ENCODE measurements at places on chromosomes 5 and 9.

DNA sequence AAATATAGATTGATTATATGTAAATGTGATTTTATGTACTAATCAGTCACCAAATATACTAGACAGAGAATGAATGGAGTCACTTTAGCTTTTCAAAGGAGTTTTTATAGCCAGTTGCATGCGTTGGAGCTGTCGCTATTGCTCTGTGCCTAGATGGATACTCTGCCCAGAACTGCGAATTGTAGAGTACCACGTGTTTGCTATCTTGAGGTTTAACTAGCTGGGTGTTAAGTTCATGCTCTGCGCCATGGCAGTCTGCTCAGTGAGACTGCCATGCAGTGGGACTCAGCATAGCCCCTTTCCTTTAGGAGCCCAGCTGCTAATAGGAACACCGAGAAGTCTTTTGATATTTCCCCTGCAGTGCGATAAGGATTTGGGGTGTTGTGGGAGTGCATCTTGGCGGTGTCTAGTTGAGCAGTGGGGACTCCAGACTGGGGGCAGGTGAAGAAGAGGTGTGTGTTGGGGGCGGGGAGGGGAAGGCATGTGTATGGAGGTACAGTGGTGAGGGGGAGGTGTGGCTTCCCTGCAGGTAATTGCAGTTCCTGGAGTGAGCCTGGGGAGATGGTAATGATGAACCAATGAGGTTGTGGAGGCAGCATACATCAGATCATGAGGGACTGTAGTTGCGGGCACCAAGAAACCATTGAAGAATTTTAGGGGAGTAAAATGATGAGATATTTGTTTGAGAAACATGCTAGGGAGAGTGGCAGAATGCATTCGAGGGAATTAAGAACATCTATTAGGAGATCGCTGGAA lies 118.9 kb downstream of the TRIO start:
- DNase-seq: no peak

DNA sequence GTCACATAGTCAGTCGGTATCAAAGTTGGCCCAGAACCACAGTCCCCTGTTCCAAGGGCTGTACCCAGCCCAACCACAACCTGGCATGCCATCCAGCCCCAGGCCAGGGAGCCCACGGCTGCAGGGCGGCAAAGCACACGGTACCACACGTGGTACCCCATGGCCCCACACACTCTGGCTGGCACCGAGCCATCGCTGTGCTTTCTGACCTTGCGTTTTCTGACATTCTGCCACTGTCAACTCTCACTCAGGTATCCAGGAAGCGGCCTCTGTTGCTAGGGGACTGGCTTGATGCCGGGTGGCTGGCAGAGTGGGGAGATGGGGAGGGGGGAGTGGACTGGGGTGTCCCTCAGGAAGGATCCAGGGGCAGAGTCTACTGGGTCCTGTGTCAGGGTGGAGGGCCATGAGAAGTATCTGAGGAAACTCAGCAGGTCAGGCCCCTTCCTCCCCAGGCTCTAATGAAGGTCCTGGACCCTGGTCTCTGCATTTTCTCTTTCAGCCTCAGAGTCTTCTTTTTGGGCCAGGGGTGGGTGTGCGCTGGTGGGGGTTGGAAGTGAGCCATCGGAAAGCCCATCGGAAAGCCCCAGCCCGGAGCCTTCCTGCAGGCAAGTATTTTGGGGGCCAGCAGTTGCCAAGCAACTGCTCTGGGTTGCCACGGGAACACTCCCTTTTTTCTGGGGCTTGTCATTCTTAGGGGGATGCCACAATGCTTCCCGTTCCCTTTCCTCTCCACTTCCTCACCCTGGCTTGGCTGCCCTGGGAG lies 21.0 kb upstream of the RALGDS start:
- DNase-seq: peak; percentile 70

DNA sequence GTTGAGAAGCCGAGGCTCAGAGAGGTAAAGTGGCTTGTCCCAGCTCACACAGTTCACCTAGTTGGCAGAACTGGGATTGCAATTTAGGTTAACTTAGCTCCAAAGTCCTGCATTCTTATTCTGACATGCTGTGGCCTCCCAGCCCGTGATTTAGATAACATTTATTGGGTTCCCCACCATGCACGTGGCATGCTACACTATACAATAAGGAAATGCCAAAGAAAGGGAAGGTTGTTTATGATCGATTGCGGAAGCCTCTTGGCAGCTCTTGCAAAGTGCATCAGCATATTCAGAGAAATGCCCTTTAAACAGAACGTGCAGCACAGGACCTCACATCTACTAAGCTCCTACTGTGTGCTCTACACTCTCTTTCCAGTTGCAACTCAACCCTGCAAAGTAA lies 3.2 kb downstream of the NEURL1B start:
- DNase-seq: no peak

GRCh38 chr5:179318221-179318955 lies 26.9 kb downstream of the ADAMTS2 start:
- DNase-seq: no peak

- DNase-seq: no peak
Observed at GRCh38 chr5:178235588-178235974, 3.0 kb upstream of the PHYKPL start.

DNA sequence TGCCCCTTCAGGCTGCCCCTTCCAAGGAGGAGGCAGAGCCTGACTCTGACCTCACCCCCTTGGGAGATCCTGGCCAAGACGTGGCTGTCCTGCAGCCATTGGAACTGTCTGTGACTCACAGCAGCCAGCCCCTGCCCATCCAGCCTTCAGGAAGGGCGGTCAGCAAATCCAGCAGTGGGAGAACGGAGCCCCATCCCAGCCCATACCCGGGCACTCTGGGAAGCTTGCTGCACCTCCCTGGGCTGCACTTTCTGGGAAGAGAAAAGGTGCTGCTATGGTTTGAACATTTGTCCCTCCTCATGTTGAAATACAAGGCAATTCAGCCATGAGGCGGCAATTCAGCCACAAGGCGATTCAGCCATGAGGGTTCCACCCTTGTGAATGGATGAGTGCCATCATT lies 24.4 kb downstream of the CCDC187 start:
- DNase-seq: no peak

- DNase-seq: no peak
Observed at GRCh38 chr9:135663451-135663770, 302 bp downstream of the LCN9 start.

GRCh38 chr5:20476016-20476415 lies 488.0 kb upstream of the CDH18 start:
- no peak for DNase-seq

- DNase-seq: no peak
Observed at GRCh38 chr5:124707520-124707919, 38.9 kb downstream of the ZNF608 start.

- no peak for DNase-seq
Observed at GRCh38 chr5:170573114-170573513, 69.3 kb downstream of the KCNIP1 start.

- DNase-seq: no peak
Observed at GRCh38 chr5:88724201-88724600, 158.8 kb downstream of the MEF2C start.

DNA sequence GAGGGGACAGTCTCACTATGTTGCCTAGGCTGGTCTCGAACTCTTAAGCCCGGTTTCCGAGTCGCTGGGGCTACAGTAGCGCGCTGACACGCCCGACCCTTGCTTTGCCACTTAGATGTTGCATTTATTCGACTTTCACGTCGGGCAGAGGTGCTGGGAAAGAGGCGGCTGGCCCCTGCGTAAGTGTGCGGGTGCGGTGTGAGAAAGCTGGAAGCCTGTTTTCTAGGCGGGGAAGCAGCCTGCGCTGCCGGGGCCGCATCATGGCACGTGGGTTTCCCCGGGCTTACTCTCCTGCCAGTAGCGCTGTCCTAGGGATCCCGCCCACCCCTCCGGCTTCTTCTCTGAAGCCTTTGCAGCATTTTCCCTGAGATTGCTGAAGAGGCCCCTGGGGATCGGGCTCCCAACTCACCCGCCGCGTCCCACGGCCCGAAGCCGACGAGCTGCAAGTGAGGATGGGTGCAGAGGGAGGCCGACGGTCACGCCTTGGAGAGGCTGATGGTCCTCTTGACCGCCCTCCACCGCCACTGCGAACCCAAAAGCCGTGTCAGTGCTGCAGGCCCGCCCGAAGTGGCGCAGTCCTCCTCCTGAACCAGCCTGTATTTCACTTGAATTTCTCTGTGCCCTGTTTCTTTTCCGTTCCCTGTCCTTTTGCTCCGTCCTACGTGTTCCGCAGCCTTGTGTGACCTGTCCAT lies 5.8 kb upstream of the TRIM41 start:
- no peak for DNase-seq

DNA sequence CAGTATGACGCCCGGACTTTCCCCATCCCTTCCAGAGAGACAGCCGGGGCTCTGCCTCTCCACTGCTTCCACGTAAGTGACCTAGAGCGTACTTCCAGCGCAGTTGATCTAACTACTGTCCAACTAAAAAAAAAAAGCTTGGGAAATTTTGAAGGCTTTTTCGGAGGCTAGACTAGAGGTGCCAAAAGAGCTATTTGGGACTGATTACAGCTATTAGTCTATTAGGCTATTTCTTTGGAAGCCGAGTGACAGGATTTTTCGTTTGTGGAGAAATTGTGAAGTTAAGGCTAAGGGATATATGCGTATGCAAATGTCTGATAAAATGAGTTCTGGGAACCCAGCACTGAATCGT lies 1.5 kb downstream of the CCNO start:
- no peak for DNase-seq

GRCh38 chr5:138243794-138244193 lies 30.6 kb downstream of the GFRA3 start:
- no peak for DNase-seq

GRCh38 chr9:93464395-93464794 lies 11.0 kb upstream of the FAM120AOS start:
- DNase-seq: no peak

- DNase-seq: no peak
Observed at GRCh38 chr5:141783005-141783946, 94.9 kb downstream of the PCDH1 start.

- no peak for DNase-seq
Observed at GRCh38 chr5:84425365-84425881, 40.7 kb upstream of the EDIL3 start.

GRCh38 chr9:94911211-94911610 lies 184.7 kb downstream of the AOPEP start:
- DNase-seq: no peak

DNA sequence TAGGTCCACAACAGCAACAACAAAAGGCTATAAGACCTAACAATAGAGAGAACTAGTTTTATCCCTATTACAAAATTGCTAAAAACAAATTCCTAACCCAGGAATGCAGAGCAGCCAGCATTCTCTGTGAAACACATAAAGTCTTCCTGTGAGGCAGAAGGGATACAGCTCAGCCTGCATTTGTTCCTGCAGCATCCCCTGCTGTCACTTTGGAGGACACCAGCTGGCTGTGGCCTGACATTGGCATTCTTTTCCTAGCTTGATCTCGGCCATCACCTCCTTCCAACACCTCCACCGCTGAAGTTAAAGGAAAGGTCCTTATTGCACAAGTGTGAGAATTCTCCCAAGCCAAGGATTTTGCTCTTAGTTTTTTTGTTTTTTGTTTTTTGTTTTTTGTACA lies 186.1 kb downstream of the SNCAIP start:
- no peak for DNase-seq

DNA sequence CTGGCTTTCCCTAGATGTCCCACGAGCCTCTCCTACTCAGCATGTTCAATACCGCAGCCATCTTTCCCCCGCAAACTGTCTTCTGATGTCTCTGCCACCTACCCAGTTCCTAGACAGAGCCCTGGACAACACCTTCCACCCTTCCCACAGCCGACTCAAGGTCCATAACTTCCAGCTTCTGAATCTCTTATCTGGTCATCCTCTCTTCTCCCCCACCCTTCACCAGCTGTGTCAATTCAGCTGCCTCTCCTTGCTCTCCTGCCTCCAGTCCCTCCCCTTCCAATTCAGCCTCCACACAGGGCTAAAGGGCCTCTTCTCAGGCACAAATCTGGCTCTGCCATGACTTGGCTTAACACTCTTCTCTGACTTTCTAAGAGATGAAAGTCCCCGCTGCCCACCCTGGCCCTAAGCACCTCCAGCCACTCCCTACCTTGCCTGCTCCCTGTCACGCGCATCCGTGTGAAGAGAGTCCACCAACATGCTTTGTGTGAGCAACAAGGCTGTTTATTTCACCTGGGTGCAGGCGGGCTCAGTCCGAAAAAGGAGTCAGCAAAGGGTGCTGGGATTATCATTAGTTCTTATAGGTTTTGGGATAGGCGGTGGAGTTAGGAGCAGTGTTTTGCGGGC lies 25.2 kb downstream of the AQP7 start:
- DNase-seq: no peak

GRCh38 chr5:126888175-126888574 lies 111.2 kb downstream of the LMNB1 start:
- DNase-seq: no peak

- no peak for DNase-seq
Observed at GRCh38 chr5:425714-426113, 17.3 kb upstream of the EXOC3 start.

GRCh38 chr5:1998348-1998669 lies 115.6 kb upstream of the IRX4 start:
- DNase-seq: no peak

GRCh38 chr9:35705372-35705771 lies 15.6 kb upstream of the TPM2 start:
- DNase-seq: no peak

DNA sequence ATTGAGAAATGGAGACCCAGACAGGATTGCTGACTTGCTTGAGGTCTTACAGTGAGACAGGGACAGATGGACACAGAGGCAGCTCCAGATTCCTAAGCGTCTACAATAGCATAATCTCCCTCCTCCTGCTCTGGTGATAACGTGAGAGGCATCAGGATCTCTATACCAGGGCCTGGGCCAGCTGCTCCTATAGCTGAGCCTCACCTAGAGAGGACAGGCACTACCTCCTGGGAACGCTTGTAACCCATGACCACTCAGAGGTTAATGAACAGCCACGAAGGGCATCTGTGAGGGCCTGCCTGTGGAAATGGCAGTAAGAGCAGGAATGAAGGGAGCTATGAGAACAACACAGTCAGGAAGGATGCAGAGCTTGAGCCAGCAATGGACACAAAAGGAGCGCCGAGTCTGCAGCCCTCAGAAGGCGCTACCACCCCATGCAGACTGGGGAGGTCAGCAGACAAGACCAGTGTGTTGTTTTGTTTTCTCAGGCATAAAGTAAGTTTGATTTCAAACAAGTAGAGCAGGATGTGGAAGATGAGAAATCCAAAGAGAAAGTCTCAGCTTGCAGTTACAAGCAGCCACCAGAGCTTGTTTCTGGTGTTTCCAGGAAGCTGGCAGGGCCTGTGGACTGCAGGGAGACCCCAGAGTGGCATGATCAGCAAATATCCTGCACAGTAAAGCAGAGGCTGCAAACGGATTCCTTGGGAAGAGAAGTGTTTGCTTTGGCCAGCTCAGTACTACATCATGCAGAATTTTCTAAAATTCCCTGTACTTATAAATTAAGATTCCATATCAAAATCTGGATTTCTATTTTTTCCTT lies 17.4 kb downstream of the ANKS6 start:
- no peak for DNase-seq
